ENCODE measurements at places on chromosomes 6 and 20. TPM values are rescaled to one million over a fixed set of nuclear protein-coding genes. Genes with fewer than 3 reads are reported as not detected.

DNA sequence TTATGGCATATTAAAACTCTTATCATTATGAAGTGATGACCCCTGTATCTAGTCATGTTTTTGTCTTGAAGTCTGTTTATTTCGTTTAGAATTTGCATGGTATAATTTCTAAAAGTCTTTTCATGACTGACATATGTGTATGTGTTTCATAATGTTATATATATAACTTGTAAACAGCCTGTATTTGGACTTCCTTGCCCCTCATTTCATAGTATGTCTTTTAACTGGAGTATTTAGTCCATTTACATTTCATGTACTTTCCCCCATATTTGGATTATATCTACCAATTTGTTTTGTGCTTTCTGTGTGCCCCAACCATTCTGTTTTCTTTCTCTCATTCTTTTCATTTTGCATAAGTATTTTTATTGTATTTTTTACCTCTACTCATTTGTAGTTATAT lies 59.0 kb downstream of the SYCP2L start:
- no peak overlapping the region for H3K27ac ChIP-seq
- no peak overlapping the region for H3K4me3 ChIP-seq
- no peaks in the 10 kb centered on the region for H3K27me3 ChIP-seq
- H3K4me1 ChIP-seq: no peaks in the 10 kb centered on the region
- no peak for DNase-seq
- H3K36me3 ChIP-seq: no peaks in the 10 kb centered on the region

DNA sequence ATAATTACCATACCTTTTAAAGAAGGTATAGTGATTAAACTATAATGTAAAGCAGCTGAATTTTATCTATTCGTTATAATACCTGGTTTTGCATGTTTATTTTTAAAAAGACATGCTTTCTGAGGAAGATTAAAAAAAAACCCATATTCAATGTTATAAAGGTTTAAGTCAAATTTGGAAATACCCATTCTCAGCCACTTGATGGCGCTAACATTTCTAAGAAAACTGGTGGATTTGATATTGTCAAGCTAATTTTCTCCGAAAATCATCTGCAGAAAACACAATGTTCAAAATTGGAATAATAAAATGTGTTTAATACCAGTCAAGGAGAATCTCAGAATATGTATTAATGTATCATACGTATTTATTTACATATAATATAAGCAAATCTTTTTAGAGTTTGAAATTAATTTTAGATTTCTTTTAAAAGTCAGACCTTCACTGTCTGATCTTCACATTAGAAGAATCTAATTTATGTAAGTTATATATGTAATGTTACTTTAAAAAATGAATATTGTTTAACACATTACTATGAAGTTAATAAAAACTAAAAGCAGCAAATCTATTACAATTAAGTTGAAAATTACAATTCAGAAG lies 35.0 kb downstream of the SHPRH start:
- H3K4me3 ChIP-seq: no peak overlapping the region
- peaks cover 31% of the 10 kb centered on the region for H3K36me3 ChIP-seq
- H3K27me3 ChIP-seq: no peaks in the 10 kb centered on the region
- no peak overlapping the region for H3K27ac ChIP-seq

- H3K27ac ChIP-seq: no peak overlapping the region
- no peak overlapping the region for H3K4me3 ChIP-seq
- no peak for DNase-seq
- no peaks in the 10 kb centered on the region for H3K36me3 ChIP-seq
- H3K4me1 ChIP-seq: no peaks in the 10 kb centered on the region
- peaks cover 20% of the 10 kb centered on the region for H3K27me3 ChIP-seq
These were observed 25.9 kb upstream of the MAFB start for GRCh38 chr20:40714916-40715315.

RBBP8NL gene
- not detected for total RNA-seq

PSORS1C1 gene
- total RNA-seq: 2.9 TPM

KHDC1 gene
- total RNA-seq: 9.6 TPM

All from Panc1 (cell line).